ENCODE measurements at places on chromosomes 13 and 19.

DNA sequence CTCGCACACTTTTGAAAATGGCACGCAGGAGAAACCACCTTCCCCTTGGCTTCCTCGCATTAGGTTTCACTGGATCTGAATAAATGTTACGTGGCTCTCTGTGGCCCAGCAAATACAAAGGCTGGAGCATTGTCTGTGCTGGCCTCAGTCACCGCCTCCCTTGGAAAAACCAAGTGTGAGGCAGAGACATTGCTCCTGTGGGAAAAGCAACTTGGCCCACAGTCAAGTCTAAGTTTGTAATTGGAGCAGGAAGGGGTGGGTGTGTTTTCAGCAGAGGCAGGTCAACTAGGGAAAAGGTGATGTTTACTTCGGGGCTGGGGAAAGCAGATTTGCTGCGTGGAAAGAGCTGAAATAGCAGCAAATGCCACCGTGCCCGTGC, 101.6 kb downstream of the IRS2 start:
- no peak for DNase-seq

DNA sequence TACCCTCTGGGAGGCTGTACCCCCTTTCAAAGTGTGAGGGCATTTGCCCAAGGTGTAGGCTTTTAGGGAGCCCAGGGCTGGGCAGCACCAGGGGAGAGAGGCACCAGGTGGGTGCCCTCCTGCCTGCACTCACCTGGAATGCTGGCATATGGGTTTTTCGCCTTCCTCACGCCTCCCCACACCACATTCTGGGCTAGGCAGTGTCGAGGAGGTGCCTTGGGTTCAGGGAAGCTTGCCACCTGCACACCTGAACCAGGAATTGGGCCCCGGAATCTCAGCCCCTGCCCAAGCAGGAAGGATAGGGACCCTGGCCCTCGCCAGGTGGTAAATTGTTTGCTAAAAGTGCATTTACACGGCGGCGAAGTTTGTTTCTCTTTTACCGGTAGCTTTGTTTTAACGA, 5.1 kb upstream of the TSHZ3 start:
- no peak for DNase-seq

GRCh38 chr13:99064624-99065234, 86.9 kb upstream of the DOCK9 start:
- DNase-seq, result no peak

DNA sequence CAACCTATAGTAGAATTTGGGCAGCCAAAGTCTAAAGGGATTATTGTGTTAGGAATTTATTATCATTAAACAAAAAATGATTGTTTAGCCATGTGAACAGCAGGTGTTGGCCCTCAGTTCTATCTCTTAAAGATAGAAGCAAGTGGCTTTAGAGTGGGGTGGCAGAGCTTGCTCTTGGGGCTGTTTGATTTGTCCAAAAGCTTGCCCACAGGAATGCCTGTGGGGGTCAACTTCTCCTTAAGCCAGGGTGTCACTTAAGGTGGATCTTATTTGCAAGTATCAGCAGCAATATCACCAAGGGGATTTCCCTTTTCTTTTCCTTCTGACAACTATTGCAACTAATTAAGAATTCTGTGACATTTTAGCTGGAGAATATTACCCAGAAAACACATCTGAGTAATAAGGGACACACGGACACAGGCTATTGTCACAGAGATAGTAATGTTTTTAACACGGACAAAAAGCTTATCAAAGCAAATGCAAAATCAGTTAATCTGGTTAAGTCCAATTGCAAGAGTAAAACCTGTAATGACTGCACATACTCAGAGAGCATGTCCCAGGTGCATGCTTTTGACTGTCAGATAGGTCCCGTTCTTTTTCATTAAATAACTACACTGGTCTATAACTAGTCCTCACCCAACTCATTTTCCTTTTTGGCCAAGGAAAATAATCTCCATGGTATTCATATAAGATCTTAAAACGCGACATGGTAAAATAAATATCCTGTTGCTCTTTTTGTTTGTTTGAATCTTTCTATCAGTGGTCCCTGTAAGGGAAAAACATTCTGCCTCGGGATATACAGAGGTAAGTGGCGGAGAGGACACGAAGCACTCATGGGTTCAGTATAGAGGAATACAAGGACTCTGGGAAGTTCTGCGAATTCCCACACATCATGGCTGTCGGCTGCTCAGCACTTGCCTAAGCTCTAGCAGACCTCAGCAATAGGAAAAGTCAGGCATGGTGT, 172.1 kb upstream of the RFC3 start:
- DNase-seq, result no peak

GRCh38 chr19:38285567-38285966, 18.5 kb upstream of the C19orf33 start:
- peak; percentile 95 for DNase-seq

DNA sequence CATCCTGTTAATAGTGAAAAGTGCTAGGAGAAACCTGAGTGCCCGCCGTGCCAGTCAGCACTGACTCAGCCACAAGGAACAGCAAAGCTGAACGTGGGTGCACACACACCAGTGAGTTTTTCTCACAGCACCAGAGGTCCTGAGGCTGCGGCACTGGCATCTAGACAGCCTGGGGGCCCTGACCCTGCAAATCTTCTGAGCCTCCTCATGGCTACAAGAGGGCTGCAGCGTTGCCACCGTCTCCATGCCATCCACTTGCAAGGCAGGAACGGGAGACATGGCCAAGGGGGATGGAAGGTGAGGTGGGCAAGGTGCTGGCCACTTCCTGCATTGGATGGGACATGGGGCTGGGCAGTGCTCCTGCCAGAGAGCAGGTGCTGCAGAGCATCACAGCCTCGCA, 211.2 kb upstream of the SOX1 start:
- DNase-seq, result no peak

GRCh38 chr19:19955208-19955607, 54.5 kb downstream of the ZNF93 start:
- no peak for DNase-seq

DNA sequence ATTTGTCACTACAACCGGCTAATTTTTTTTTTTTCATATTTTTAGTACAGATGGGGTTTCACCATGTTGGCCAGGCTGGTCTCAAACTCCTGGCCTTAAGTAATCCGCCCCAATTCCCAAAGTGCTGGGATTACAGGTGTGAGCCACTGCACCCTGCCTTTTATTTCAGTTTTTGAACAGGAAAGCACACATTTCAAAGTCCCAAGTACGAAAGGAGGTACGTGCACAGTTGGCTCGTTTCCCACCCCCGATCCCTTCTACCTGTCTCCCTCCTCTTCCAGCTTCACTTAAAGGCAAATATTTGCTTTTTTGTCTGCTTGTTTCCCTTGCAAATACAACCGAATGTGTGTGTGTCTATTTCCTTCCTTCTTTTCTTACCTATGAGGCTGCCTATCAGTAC, 30.5 kb downstream of the ZIC5 start:
- DNase-seq, result no peak

GRCh38 chr19:45890877-45891276, 4.9 kb upstream of the IRF2BP1 start:
- DNase-seq, result peak; percentile 26

DNA sequence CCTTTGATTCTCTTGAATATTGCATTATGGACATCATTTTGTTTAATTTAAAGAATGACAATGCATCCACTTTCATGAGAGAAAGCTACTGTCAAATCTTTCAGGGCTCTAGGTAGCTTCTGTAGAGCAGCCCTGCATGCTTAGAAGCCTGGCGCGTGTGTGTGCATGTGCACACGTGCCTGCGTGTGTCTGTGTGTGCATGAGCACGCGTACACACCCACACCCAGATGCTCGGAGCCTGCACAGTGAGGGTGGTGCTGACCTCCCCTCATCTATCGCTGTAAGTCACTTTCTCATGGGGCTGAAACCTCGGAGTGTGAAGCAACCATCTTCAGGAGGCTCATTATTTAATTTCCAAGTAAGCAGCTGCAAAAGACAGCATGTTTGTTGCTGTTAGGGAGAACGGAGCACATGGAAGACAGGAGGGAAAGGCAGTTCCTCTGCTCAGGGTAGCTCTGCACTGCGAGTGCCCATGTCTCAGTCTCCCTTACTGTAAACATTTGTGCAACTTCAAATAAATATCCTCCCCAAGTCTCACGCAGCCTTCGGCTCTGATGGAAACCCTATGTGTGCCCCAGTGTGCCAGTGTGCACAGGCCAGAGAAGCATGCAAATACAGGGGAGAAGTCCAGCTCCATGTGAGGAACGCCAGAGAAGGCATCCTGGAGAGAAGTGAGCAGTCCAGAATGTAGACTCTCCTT, 22.8 kb downstream of the TSHZ3 start:
- DNase-seq, result no peak

DNA sequence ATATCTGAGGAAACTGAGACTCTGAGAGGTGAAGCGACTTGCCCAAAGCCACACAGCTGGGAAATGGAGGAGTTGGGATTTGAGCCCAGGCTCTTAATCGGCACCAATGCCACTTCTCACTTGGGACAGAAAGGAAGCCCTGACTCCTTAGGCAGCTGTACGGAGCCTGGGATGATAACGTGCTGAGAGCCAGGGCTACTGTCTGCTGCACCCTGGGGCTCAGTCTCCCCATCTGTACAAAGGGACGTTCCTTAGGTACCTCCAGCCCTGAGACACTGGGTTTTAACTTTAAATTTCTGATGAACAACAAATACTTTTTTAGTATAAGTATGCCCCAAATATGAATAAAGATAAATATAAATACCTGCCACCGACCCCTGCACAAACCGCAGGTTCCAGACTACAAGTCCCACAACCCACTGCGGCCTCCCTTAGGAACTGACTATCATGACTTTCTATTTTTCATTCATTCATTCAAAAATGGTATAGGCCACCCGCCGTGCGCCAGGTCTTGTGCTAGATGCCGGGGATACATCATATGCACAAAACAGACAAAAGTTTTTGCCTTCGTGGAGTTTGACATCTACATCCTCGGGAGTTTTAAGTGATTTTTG, 776 bp upstream of the NCLN start:
- peak; percentile 95 for DNase-seq

DNA sequence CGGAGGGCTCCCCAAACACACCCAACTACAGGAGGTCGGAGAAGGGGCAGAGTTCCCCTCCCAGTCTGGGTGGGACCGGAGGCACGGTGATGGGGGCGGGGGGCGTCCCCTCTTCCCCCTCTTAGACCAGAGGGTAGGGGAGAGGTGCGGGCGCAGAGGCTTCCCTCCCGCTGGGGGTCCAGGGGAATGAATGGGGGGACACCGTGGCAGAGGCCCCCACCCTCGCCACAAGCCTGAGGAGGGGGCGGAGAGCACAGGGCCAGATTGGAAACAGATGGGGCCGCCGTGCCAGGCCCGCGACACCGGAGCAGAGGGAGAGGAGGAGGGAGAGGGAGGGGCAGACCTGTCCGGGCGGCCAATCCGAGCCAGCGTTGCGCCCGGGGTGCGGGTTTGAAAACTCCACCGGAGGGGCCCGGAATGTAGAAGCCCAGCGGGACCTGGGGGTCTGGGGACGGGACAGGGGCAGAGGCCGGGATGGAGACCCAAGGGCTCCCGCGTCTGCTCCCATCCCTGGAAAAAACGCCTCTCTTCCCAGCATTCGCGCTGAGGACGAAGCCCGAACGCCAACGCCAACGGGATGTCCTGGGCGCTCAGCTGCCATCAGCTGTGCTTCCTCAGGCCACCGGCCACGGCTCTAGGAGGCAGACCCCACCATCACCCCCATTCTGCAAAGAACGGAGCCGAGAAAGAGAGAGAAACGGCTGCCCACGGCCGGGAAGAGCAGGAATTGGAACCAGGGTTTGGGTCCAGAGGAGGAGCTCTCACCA, 46.8 kb downstream of the PTPRS start:
- DNase-seq, result peak; percentile 97
